ENCODE measurements at places on chromosomes 4 and X. TPM values are rescaled to one million over a fixed set of nuclear protein-coding genes. Genes with fewer than 3 reads are reported as not detected.
A peak's percentile ranks its signal among the peaks of the same experiment; 100 is the strongest.

DNA sequence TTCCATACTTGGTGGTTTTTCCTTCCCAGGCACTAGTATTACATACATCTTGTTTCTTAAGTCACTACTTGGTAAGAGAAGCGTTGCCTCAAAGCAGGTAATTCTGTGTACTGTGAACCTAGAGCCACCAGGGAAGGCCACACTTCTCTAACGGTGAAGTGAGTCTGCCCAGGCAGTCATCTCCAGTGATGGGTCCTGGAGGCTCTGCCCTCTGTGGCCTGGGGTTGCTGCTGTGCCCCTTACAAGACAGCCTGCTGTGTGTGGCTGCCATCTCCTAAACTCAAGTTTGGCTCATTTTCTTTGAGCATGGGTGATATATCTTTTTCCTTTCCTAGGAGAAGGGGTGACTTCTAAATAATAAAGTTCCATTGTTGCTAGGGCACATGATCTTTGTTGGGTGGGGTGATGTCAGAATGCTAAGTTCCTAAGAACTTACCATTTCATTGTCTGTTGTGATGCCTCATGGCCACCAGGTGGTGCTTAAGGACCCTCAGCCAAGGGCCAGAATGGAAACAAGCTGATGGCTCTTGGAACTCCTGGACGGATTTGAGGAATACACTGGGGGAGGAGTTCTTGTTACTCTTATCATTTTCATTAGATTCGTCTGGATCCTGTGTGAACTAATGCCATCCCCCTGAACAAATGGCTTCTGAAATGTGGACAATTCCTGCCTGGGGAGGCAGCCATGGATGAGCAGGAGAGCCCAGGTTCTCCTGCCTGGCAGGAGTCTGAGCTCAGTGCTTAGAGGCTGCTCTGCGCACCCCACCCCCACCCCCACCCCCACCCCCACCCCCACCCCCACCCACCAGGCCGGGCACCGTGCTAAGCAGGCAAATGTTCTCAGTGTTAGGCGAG lies 41.1 kb upstream of the WDR1 start:
- H3K36me3 ChIP-seq = no peaks in the 10 kb centered on the region
- DNase-seq = peak; percentile 43
- peaks cover 2% of the 10 kb centered on the region for H3K27me3 ChIP-seq

GRCh38 chr4:54032558-54033135 lies 31.8 kb downstream of the CHIC2 start:
- H3K4me3 ChIP-seq = no peak overlapping the region
- no peaks in the 10 kb centered on the region for H3K27me3 ChIP-seq
- no peaks in the 10 kb centered on the region for H3K4me1 ChIP-seq
- DNase-seq = no peak

DNA sequence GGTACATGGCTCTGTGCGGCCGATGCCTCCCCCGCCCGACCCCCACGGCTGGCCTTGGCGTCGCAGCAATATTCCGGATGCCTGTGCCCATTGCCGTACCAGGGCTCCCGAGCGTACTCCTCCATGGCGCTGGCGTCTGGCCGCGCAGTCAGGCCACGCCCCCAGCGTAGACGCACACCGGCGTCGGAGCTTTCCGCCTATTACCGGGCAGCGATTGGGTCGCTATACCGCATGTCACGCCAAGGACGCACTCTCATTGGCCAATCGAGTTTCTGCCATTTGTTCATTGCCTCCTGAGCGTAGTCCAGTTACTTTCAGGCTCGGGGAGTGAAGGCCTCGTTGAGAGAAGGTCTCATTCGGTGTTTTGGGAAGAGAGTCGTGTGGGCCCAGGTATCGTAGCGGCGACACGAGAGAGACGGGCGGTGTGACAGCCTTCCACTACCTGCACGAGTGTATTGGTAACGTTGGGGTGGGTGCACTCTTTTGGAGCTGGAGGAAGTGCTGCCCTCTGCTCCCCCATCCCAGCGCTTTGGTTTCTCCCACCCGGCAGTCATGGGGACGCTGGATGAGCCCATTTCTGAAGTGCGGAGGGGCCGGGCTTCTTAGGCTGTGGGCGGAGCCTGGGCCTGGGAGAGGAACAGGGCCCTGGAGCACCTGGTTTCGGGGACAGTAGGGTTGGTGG lies at the start of the genes PQBP1 and TIMM17B:
Gene PQBP1, plus strand, starts transcription at position 306 of the 682 bp plus-strand sequence. CDS start 580 bp downstream, outside the sequence.
Gene TIMM17B, minus strand, starts transcription at position 144 of the 682 bp plus-strand sequence. Its CDS starts 19 bp downstream, at position 125.
- no peaks in the 10 kb centered on the region for H3K27me3 ChIP-seq
- peaks cover 8% of the 10 kb centered on the region for H3K4me1 ChIP-seq
- H3K4me3 ChIP-seq = peak within 1 kb of the TSS; percentile 99
- H3K36me3 ChIP-seq = peaks cover 6% of the 10 kb centered on the region
- peak within 1 kb of the TSS; percentile 100 for H3K27ac ChIP-seq

GRCh38 chr4:87949961-87950360 lies 25.6 kb upstream of the SPP1 start:
- no peak overlapping the region for H3K4me3 ChIP-seq
- H3K4me1 ChIP-seq = no peaks in the 10 kb centered on the region
- peaks cover 13% of the 10 kb centered on the region for H3K27me3 ChIP-seq

- H3K4me3 ChIP-seq = no peak overlapping the region
- H3K27ac ChIP-seq = no peak overlapping the region
- H3K4me1 ChIP-seq = peaks cover 7% of the 10 kb centered on the region
- H3K36me3 ChIP-seq = peaks cover 10% of the 10 kb centered on the region
- H3K27me3 ChIP-seq = peaks cover 5% of the 10 kb centered on the region
- no peak for DNase-seq
Measured at GRCh38 chr4:26094076-26094475, 180.1 kb downstream of the SMIM20 start.

- no peaks in the 10 kb centered on the region for H3K4me1 ChIP-seq
- no peak overlapping the region for H3K27ac ChIP-seq
- H3K36me3 ChIP-seq = peaks cover 6% of the 10 kb centered on the region
- H3K4me3 ChIP-seq = no peak overlapping the region
Measured at GRCh38 chrX:19956923-19957322, 33.9 kb downstream of the BCLAF3 start.

GRCh38 chr4:76233083-76233482 lies 18.4 kb upstream of the FAM47E start:
- H3K27me3 ChIP-seq = peaks cover 6% of the 10 kb centered on the region
- no peaks in the 10 kb centered on the region for H3K4me1 ChIP-seq
- peaks cover 6% of the 10 kb centered on the region for H3K36me3 ChIP-seq
- no peak overlapping the region for H3K4me3 ChIP-seq
- no peak overlapping the region for H3K27ac ChIP-seq

GRCh38 chr4:168386002-168386401 lies 67.5 kb upstream of the DDX60 start:
- H3K4me3 ChIP-seq = no peak overlapping the region
- peaks cover 62% of the 10 kb centered on the region for H3K36me3 ChIP-seq
- no peak overlapping the region for H3K27ac ChIP-seq

DNA sequence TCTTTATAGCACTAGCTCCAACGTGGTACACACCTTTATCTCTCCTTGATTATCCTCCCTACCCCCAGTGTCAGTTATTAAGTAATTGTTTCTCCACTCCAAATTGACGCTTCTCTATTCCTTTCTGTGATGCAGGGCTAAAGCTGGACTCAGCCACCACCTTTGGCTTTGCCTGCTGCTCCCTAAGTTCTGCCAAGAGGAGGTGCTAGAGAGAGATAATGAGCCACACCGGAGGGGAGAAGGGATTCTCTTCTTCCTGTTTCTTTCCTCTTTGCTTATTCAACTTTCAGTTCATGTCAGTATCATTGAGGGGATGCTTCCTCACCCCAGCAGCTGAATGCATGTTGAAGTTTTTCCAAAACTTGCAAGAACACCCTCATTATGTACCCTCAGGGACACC lies 176.5 kb downstream of the GBA3 start:
- no peaks in the 10 kb centered on the region for H3K4me1 ChIP-seq
- H3K27ac ChIP-seq = no peak overlapping the region
- H3K27me3 ChIP-seq = no peaks in the 10 kb centered on the region
- no peak overlapping the region for H3K4me3 ChIP-seq

GRCh38 chr4:79621061-79621460 lies 213.0 kb upstream of the GK2 start:
- H3K27ac ChIP-seq = no peak overlapping the region
- no peak for DNase-seq
- H3K4me1 ChIP-seq = no peaks in the 10 kb centered on the region

DNA sequence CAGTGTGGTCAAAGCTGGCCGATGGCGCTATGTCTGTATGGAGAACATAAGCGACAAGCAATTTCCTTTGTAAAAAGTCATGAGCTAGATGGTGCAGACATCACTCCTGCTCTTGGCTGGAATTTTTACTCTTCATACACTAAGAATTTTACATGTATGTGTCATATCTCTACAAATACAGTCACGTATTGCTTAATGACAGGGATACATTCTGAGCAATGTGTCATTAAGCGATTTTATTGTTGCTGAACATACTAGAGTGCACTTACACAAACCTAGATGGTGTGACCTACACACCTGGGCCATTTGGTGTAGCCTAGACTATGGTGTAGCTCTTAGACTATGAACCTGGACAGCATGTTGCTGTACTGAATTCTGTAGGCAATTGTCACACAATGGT lies 185.4 kb downstream of the SOWAHB start:
- H3K36me3 ChIP-seq = no peaks in the 10 kb centered on the region
- H3K27me3 ChIP-seq = peaks cover 30% of the 10 kb centered on the region
- no peak for DNase-seq
- no peak overlapping the region for H3K4me3 ChIP-seq

- H3K4me3 ChIP-seq = no peak overlapping the region
- no peaks in the 10 kb centered on the region for H3K27me3 ChIP-seq
- no peaks in the 10 kb centered on the region for H3K4me1 ChIP-seq
- no peak for DNase-seq
- no peaks in the 10 kb centered on the region for H3K36me3 ChIP-seq
Measured at GRCh38 chr4:115918149-115918548, 804.7 kb upstream of the NDST4 start.

DNA sequence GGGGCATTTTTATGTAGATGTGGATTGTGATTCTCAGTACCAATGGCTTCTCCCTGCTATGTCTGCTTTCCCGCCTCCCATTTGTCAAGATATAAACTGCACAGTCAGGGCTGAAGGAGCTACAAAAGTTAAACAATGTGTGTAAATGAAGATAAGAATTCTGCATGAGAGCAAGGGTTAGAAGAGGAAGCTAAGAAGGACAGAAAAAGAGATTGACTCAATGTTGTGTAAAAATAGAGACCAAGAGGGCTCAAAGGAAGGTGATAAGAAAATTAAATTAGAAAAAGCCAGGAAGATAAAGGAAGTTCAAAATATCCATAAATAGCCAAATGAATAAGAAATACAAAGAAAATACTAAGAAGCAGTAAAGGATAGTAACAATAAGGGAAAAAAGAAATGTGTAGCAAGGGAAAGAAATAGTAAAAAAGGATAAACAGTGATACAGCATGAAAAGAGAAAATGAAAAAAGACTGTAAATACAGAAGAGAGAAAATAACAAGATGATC lies 82.5 kb downstream of the AMELX start:
- H3K27me3 ChIP-seq = no peaks in the 10 kb centered on the region
- no peaks in the 10 kb centered on the region for H3K4me1 ChIP-seq
- DNase-seq = no peak
- no peak overlapping the region for H3K27ac ChIP-seq
- no peaks in the 10 kb centered on the region for H3K36me3 ChIP-seq

DNA sequence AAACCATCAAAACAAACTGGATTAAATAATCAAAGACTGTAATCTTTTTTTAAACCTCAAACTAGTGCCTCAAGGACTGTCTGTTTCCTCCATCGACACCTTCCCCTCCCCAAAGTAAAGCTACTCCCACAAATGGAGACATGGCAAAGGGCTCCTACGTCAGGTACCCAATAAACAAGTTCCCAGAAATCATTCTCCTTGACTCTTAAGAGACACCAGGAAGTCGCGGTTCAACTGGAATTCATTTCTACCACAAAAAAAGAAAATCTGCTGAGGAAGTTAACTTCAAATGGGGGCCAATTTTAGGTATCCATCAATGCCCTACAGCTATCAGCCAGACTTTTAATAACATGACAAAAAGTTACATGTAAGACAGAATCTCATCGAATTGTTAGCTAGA lies 2.5 kb downstream of the RPS4X start:
- H3K4me3 ChIP-seq = peak overlapping the region; percentile 82
- peaks cover 29% of the 10 kb centered on the region for H3K36me3 ChIP-seq
- H3K27me3 ChIP-seq = no peaks in the 10 kb centered on the region
- peak overlapping the region; percentile 62 for H3K27ac ChIP-seq

DNA sequence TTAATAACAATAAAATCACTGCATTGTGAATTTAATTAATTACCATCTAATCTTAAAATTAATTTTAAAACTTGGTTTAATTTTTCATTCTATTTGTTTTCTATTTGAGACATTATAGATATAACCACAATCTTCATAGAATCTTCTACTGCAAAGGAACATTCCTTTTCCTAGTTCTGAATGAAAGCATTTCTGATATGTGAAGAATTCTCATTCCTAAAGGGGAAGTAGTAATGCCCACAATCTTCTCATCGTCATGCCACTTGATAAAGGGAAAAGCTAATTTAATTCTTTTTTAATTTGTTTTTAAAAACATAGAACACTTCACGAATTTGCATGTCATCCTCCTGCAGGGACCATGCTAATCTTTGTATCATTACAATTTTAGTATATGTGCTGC lies 23.7 kb downstream of the MGARP start:
- peaks cover 14% of the 10 kb centered on the region for H3K27me3 ChIP-seq
- DNase-seq = no peak
- no peak overlapping the region for H3K27ac ChIP-seq
- no peak overlapping the region for H3K4me3 ChIP-seq

DNA sequence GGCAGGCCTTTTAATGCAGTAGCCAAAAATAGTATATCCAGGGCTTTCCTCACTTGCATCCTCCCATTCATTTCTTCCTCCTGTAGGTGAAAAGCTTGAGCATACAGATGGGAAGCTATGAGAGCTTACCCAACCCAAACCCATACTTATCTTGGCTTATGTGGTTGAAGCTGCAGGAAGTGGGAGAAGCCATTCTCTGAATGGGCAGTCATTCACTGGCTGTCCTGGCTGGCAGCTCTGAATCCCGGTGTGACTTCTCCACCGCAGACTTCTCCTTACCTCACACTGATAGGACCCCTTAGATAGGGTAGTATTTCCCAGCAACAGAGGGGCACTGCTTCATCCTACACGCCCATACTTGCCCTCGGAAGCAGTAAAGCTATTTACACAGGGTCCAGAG lies 125.4 kb downstream of the AMMECR1 start:
- H3K36me3 ChIP-seq = peaks cover 3% of the 10 kb centered on the region
- H3K27me3 ChIP-seq = no peaks in the 10 kb centered on the region
- no peak overlapping the region for H3K4me3 ChIP-seq
- H3K4me1 ChIP-seq = peaks cover 14% of the 10 kb centered on the region
- H3K27ac ChIP-seq = no peak overlapping the region

DNA sequence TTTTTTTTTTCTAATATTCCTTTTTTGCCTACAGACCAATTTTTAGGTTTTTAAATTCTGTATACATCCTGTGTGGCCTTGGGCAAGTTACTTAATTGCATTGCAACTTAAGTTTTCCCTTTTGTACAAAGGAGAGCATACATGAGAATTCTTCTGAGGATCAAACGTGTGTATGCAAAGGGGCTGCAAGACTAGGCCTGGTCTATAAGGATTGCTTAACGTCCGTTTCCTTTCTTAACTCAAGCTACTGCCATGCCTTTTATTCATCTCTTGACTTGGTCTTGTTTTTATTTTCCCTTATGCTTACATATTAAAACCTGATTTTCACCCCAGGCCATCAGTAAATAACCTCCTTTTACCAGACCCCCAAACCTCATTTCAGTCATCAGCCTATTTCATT lies 13.6 kb downstream of the RBPJ start:
- no peak overlapping the region for H3K27ac ChIP-seq
- no peak for DNase-seq
- peaks cover 16% of the 10 kb centered on the region for H3K4me1 ChIP-seq
- no peak overlapping the region for H3K4me3 ChIP-seq

Gene IQSEC2
- 0.83 TPM for total RNA-seq

Gene GLOD5
- not detected for total RNA-seq

Gene CXorf65
- total RNA-seq = 26.7 TPM

Gene ASB11
- total RNA-seq = not detected

Gene CAPN6
- not detected for total RNA-seq

Gene IDS
- 108 TPM for total RNA-seq

Gene FRMPD3
- total RNA-seq = 1.4 TPM

Gene KIT
- total RNA-seq = 1.1 TPM

Gene USP26
- not detected for total RNA-seq

Data from activated naive CD8-positive, alpha-beta T cell treated with anti-CD3 and anti-CD28 coated beads, Interleukin-2, amount 10 ng/mL, durations not matched to agents 7 days and 5 days (primary cell).